ENCODE measurements at places on chromosomes 11 and 22.

- peak; percentile 76 for DNase-seq
Measured at GRCh38 chr22:21766691-21767462, 31.3 kb upstream of the YPEL1 start.

- no peak for DNase-seq
Measured at GRCh38 chr22:37079158-37079557, 27.6 kb downstream of the KCTD17 start.

DNA sequence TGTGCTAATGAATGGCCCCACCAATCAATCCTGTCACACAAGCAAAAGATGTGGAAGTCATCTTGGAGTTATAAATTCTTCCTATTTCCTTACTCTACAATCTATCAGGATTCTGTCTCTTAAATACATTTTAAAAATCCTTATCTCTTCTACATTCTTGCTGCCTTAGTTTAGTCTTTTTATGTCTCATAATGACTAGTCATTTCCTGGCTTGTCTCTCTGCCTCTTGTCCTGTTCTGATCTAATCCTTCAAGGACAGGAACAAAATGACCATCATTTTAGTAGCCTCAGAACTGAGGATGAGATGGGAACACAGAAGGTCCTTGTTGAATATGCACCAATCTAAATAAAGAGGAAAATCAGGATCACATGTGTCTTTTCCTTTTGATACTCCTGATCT lies 56.6 kb upstream of the LIN7C start:
- DNase-seq: no peak

DNA sequence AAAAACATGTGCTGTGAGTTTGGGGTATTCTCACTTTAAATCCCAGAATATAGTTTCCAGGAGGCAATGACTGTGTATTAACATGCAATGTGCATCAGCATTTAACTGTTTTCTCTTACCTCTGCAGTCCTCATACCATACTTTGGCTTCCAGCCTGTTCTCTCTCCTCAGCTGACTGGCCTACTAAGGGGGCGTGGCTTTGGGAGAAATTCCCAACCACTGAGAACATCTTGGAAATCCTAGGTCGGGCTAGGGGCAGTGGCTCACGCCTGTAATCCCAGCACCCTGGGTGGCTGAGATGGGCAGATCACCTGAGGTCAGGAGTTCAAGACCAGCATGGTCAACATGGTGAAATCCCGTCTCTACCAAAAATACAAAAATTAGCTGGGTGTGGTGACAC lies 13.5 kb upstream of the ZC3H12C start:
- no peak for DNase-seq

DNA sequence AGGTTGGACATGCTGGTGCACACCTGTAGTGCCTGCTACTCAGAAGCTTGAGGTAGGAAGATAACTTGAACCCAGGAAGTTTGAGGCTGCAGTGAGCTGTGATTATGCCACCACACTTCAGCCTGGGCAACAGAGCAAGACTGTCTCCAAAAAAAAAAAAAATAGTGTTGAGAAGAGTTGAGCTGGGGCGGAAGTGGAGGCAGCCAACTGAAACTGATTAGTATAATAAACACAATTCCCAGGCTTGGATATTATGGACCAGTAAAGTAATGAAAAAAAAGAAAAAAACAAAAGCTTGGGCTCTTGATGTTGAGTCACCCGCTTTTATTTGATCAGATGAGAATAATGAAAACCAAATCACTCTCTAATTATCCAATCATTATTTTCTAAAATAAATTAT lies 21.0 kb downstream of the LDLRAD3 start:
- no peak for DNase-seq
